Naive thymus-derived CD4-positive, alpha-beta T cell (primary cell): ENCODE measurements at places on chromosomes 5 and 9.
A peak's percentile ranks its signal among the peaks of the same experiment; 100 is the strongest.

GRCh38 chr5:143331956-143332355, 71.5 kb downstream of the NR3C1 start:
- no peak overlapping the region for H3K27ac ChIP-seq
- no peaks in the 10 kb centered on the region for H3K27me3 ChIP-seq
- no peak overlapping the region for H3K4me3 ChIP-seq
- peaks cover 3% of the 10 kb centered on the region for H3K36me3 ChIP-seq
- DNase-seq, result no peak

- DNase-seq, result no peak
- H3K27ac ChIP-seq, result no peak overlapping the region
- H3K4me3 ChIP-seq, result no peak overlapping the region
- no peaks in the 10 kb centered on the region for H3K4me1 ChIP-seq
- no peaks in the 10 kb centered on the region for H3K27me3 ChIP-seq
Observed at GRCh38 chr5:109630093-109630492, 59.6 kb upstream of the MAN2A1 start.

GRCh38 chr5:82165740-82166530, 112.2 kb downstream of the RPS23 start:
- no peaks in the 10 kb centered on the region for H3K4me1 ChIP-seq
- H3K36me3 ChIP-seq, result no peaks in the 10 kb centered on the region
- H3K27ac ChIP-seq, result no peak overlapping the region
- DNase-seq, result peak; percentile 53
- no peaks in the 10 kb centered on the region for H3K27me3 ChIP-seq

- no peak for DNase-seq
- no peaks in the 10 kb centered on the region for H3K27me3 ChIP-seq
- peaks cover 24% of the 10 kb centered on the region for H3K4me1 ChIP-seq
- no peaks in the 10 kb centered on the region for H3K36me3 ChIP-seq
Observed at GRCh38 chr5:55031492-55031891, 7.4 kb downstream of the GZMK start.

GRCh38 chr5:154098465-154098864, 59.7 kb downstream of the MFAP3 start:
- H3K36me3 ChIP-seq, result no peaks in the 10 kb centered on the region
- H3K27ac ChIP-seq, result no peak overlapping the region
- H3K4me3 ChIP-seq, result no peak overlapping the region
- H3K4me1 ChIP-seq, result no peaks in the 10 kb centered on the region
- DNase-seq, result no peak

GRCh38 chr9:7341571-7341970, 458.0 kb downstream of the DMAC1 start:
- no peak for DNase-seq
- H3K4me1 ChIP-seq, result no peaks in the 10 kb centered on the region
- no peaks in the 10 kb centered on the region for H3K27me3 ChIP-seq
- no peak overlapping the region for H3K27ac ChIP-seq
- no peaks in the 10 kb centered on the region for H3K36me3 ChIP-seq
- no peak overlapping the region for H3K4me3 ChIP-seq

GRCh38 chr9:69584759-69585158, 87.4 kb downstream of the APBA1 start:
- no peak overlapping the region for H3K4me3 ChIP-seq
- no peaks in the 10 kb centered on the region for H3K27me3 ChIP-seq
- DNase-seq, result no peak
- H3K36me3 ChIP-seq, result no peaks in the 10 kb centered on the region
- H3K27ac ChIP-seq, result no peak overlapping the region

GRCh38 chr9:124618476-124618875, 111.3 kb upstream of the NR5A1 start:
- DNase-seq, result no peak
- no peaks in the 10 kb centered on the region for H3K36me3 ChIP-seq
- no peaks in the 10 kb centered on the region for H3K4me1 ChIP-seq
- H3K4me3 ChIP-seq, result no peak overlapping the region

- H3K4me3 ChIP-seq, result no peak overlapping the region
- DNase-seq, result no peak
- H3K27ac ChIP-seq, result no peak overlapping the region
- no peaks in the 10 kb centered on the region for H3K27me3 ChIP-seq
- H3K4me1 ChIP-seq, result no peaks in the 10 kb centered on the region
- H3K36me3 ChIP-seq, result no peaks in the 10 kb centered on the region
Observed at GRCh38 chr5:143133721-143134120, 269.8 kb downstream of the NR3C1 start.

- no peak overlapping the region for H3K27ac ChIP-seq
- H3K4me1 ChIP-seq, result no peaks in the 10 kb centered on the region
- H3K27me3 ChIP-seq, result no peaks in the 10 kb centered on the region
- DNase-seq, result no peak
- no peaks in the 10 kb centered on the region for H3K36me3 ChIP-seq
- no peak overlapping the region for H3K4me3 ChIP-seq
Observed at GRCh38 chr9:113828221-113828620, 47.9 kb upstream of the ZNF618 start.

DNA sequence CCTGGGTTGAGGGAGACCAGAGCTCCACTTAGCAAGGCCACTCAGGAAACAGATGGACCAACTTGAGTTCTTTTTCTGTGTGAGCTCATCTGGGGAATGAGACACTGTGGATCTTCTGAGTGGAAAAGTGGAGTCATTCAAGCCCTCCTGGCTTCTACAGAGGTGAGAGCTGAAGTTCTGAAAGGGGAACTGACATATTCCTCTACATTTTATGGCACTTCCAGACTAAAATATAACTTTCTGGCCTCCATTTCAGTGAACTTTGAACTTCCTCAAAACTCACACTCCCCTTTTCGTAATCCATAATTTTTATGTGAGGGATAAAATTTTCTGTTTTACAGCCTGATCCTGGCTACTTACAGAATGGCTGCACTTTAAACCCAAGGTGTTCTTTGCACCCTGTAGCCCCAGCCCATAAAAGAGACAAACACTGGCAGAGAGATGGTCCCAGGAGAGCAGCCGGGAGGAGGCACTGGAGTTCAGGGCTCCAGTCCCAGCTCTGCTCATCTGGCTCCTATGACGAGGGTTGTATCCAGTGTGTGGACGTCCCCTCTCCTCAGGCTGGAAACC, 10.8 kb downstream of the SPAAR start:
- no peak for DNase-seq
- H3K36me3 ChIP-seq, result no peaks in the 10 kb centered on the region
- no peaks in the 10 kb centered on the region for H3K4me1 ChIP-seq
- no peak overlapping the region for H3K27ac ChIP-seq
- no peaks in the 10 kb centered on the region for H3K27me3 ChIP-seq
- H3K4me3 ChIP-seq, result no peak overlapping the region

DNA sequence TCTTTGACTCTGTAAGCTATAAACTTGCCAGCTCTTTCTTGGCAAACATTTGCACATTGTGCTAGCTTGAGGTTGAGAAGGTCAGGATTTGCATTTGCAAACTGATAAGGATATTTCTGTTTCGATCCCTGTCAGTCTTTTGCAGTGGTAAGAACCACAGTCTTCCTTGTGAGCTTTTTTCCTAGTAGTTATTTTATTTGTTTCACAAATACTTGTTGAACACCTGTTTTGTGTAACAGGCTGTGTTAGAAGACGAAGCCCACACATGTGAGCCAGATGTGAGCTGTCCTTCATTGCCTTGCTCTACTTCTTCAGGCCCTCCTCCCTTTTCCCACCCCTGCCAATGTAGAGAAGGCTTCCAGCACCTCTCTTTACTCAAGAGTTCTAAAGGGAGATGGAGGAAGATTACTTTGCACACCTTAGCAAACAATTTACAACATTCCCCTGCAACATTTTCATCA, 327.0 kb upstream of the KLF4 start:
- no peak overlapping the region for H3K4me3 ChIP-seq
- no peak for DNase-seq
- H3K27ac ChIP-seq, result no peak overlapping the region
- no peaks in the 10 kb centered on the region for H3K27me3 ChIP-seq
- no peaks in the 10 kb centered on the region for H3K4me1 ChIP-seq
- no peaks in the 10 kb centered on the region for H3K36me3 ChIP-seq

- H3K27me3 ChIP-seq, result no peaks in the 10 kb centered on the region
- H3K36me3 ChIP-seq, result no peaks in the 10 kb centered on the region
- DNase-seq, result no peak
- H3K4me3 ChIP-seq, result no peak overlapping the region
- H3K4me1 ChIP-seq, result peaks cover 6% of the 10 kb centered on the region
Observed at GRCh38 chr5:143826951-143827444, 15.0 kb downstream of the HMHB1 start.

DNA sequence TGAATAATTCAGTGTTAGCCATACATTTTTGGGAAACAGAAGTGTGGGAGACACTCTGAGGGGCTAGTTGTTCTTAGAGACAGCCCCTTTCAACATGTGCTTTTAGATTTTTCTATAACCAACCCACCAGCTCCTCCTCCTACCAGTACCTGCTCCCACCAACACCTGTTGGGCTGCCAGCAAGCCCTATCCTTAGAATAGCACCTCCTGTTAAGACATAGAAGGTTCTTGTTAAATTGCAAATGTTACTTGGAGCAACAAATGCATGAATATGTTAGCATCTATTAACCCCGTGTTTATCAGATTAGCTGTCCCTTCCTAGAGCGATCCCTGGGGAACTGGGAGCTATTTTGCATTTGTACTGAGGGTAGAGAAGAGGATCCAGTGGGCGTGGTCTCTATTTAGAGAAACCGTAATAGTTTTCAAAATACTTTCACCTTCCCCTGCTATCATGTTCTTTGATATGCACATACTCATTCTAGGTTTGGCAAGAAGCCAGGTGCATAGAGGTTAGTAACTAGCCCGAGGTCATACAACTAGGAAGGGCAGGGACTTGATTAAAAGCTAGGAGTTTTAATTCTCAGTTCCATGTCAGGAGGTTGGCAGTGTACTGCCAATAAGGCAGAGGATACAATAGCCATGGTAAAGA, 334.4 kb downstream of the KCTD16 start:
- no peak overlapping the region for H3K4me3 ChIP-seq
- DNase-seq, result no peak
- H3K36me3 ChIP-seq, result no peaks in the 10 kb centered on the region
- H3K27me3 ChIP-seq, result no peaks in the 10 kb centered on the region
- H3K4me1 ChIP-seq, result no peaks in the 10 kb centered on the region

- no peak overlapping the region for H3K27ac ChIP-seq
- no peak overlapping the region for H3K4me3 ChIP-seq
- no peaks in the 10 kb centered on the region for H3K4me1 ChIP-seq
- H3K27me3 ChIP-seq, result no peaks in the 10 kb centered on the region
- H3K36me3 ChIP-seq, result peaks cover 4% of the 10 kb centered on the region
Observed at GRCh38 chr9:4822057-4822456, 29.3 kb downstream of the RCL1 start.

GRCh38 chr5:179292681-179293635, 52.3 kb downstream of the ADAMTS2 start:
- DNase-seq, result no peak
- H3K4me1 ChIP-seq, result no peaks in the 10 kb centered on the region
- H3K4me3 ChIP-seq, result no peak overlapping the region
- H3K27me3 ChIP-seq, result no peaks in the 10 kb centered on the region

- no peak for DNase-seq
- H3K27me3 ChIP-seq, result no peaks in the 10 kb centered on the region
- H3K27ac ChIP-seq, result no peak overlapping the region
Observed at GRCh38 chr9:113879911-113880310, 3.8 kb downstream of the ZNF618 start.

- no peak overlapping the region for H3K27ac ChIP-seq
- no peaks in the 10 kb centered on the region for H3K36me3 ChIP-seq
- no peaks in the 10 kb centered on the region for H3K4me1 ChIP-seq
- no peak for DNase-seq
- H3K4me3 ChIP-seq, result no peak overlapping the region
Observed at GRCh38 chr5:164289526-164289925, 784.1 kb downstream of the MAT2B start.

GRCh38 chr9:126116351-126117157, 210.1 kb upstream of the MVB12B start:
- H3K4me3 ChIP-seq, result no peak overlapping the region
- H3K27ac ChIP-seq, result no peak overlapping the region
- no peaks in the 10 kb centered on the region for H3K27me3 ChIP-seq
- no peaks in the 10 kb centered on the region for H3K4me1 ChIP-seq

DNA sequence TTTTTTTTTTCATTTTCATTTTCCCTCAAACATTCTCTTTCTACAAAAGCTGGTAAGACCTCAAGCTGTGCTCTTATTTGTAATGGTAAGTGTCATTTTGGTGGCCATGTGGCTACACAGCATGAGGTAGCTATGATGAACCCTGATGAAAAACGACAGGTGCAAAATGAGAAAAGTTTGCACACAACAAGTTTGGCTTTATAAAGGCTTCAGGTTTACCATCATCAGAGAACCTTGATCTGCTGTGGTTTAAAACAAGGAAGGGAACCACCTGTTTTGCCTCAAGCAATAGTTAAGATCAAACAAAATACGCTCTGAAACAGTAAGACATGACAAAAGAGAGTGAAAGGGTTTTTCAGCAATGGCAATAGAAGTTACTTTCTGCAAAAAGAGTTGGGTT, 1124.6 kb upstream of the ACO1 start:
- no peaks in the 10 kb centered on the region for H3K36me3 ChIP-seq
- peak overlapping the region; percentile 19 for H3K27ac ChIP-seq
- peak; percentile 80 for DNase-seq
- H3K4me1 ChIP-seq, result no peaks in the 10 kb centered on the region
- H3K4me3 ChIP-seq, result no peak overlapping the region

DNA sequence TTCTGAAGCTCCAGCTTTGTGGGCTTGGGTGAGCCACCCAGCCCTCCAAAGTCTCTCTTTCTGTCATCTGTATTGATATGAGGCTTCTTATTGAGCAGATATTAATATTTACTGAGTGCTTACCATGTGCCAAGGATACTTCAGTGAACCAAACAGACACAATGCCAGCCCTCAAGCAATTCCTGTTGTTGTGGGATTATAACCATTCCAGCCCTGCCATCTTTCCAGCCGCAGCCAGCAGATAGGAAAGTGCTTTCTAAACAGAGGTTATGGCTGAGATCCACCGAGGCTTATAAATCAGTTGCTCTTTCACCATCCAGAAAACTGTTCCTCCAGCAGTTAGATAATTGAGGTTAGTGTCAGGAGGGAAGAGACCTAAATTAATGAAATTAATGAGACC, 137.7 kb upstream of the ALDH1B1 start:
- DNase-seq, result no peak
- no peak overlapping the region for H3K4me3 ChIP-seq
- no peak overlapping the region for H3K27ac ChIP-seq
- no peaks in the 10 kb centered on the region for H3K27me3 ChIP-seq

DNA sequence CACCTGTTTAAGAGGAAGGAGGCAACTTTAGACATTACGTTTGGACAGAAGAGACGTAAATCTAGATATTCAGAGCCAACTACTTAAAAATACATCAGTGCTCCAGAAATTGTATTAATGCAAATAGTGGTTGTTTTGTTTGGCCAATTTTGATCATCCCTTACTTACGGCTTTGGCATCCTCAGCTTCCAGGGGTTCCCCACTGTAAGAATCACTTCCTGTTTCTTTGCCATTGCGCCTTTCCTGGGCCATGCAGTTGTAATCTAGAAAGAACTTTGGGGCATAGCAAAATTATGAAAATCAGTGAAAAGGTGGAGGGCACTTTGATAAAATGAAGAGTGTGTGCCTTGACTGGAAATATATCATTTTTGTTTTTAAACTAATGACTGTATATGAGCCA, 537.2 kb upstream of the TLE4 start:
- H3K4me3 ChIP-seq, result no peak overlapping the region
- H3K27me3 ChIP-seq, result no peaks in the 10 kb centered on the region
- DNase-seq, result no peak
- no peaks in the 10 kb centered on the region for H3K4me1 ChIP-seq

GRCh38 chr9:72758944-72759343, 193.9 kb downstream of the ALDH1A1 start:
- no peak overlapping the region for H3K27ac ChIP-seq
- no peaks in the 10 kb centered on the region for H3K4me1 ChIP-seq
- no peak overlapping the region for H3K4me3 ChIP-seq

- DNase-seq, result peak; percentile 34
- no peak overlapping the region for H3K27ac ChIP-seq
- peaks cover under 1% of the 10 kb centered on the region for H3K36me3 ChIP-seq
- peaks cover 16% of the 10 kb centered on the region for H3K4me1 ChIP-seq
Observed at GRCh38 chr9:132673355-132673754, 3.1 kb downstream of the GTF3C4 start.
